Stimulated activated CD8-positive, alpha-beta memory T cell treated with anti-CD3 and anti-CD28 coated beads, Interleukin-4, amount 100 ng/mL, for 1 hour (primary cell): ENCODE measurements at places on chromosomes 16 and 17.

DNA sequence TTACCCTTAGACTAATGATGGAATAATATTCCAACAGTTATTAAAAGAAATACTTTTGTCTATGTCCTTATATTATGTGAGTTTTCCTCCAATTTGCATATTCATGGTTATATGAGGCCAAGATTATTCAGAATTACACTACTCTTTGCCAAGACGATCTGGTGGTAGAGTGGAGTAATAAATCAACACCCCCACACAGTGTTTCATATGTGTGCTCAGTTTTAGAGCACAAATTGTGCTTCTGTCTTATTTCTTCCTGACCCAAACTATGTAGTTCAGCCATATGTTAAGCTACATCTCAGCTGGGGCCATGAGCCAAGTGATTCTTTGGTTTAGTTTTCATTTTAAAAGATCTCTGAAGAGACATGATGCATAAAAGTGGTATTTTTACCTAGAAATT is 26.9 kb upstream of the PPM1E start:
- no peak for DNase-seq

DNA sequence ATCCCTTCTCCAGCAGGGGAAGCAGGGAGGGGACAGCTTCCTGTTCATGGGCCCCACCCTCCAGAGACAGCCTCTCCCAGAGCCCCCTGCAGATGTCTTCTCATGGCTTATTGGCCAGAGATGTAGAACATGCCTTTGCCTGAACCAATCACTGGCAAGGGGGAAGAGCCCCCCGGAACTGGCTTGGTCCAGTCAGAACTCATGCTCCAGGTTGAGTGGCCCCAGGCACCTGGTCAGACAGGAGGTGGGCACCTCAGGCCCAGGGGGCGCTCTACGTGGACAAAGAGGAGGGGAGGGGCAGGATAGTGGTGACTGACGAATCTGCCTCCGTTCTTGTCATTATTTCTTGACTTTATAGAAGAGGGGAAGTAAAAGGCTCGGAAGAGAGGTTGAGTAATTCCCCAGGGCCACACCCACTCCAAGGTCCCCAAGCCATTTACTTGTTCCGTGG is 23.6 kb downstream of the RAB11FIP4 start:
- no peak for DNase-seq

GRCh38 chr17:6476810-6477179 is 32.5 kb downstream of the PIMREG start:
- DNase-seq, result no peak

- DNase-seq, result no peak
Observed at GRCh38 chr17:72192800-72193192, 72.0 kb downstream of the SOX9 start.
